ENCODE measurements at places on chromosomes 1 and 21. TPM values are rescaled to one million over a fixed set of nuclear protein-coding genes. Genes with fewer than 3 reads are reported as not detected.
A peak's percentile ranks its signal among the peaks of the same experiment; 100 is the strongest.

GRCh38 chr1:107740579-107740978 is 224.4 kb downstream of the VAV3 start:
- H3K4me3 ChIP-seq, result no peak overlapping the region
- H3K4me1 ChIP-seq, result peaks cover 4% of the 10 kb centered on the region
- no peaks in the 10 kb centered on the region for H3K27me3 ChIP-seq
- no peak for DNase-seq

DNA sequence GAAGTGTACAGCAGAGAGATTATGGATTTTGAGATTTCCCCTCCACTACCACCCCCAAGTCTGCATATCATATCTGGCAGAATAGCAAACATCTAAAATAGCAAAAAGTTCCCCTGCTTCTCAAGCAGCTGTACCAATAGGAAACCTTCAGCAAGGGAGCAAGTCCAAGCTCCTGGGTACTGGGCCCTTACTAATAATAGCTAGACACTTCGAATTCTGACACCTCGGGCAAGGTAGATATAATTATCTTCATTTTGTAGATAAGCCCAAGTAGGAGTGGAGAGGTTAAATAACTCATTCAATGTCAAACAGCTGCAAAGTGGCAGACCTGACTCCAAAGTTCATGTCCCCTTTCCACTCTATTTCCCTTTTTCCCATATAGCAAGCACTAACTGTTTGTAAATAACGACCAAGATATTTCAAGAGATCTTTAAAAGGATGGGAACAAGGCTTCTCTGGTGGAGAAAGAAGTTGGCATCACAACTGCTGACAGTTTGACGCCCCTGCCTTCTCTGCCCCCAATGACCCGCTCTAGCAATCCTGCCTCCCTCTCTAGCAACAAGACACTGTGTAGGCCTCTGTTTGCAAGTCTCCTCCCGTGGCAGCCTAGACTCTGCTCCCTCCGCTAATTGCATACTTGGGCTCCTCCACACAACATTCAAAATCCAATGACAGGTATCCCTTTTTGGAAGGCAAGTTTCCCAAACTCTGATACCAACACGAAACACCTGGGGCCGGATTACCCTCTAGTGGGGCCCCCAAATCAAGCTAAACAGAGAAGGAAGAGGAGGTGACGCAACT is 18.7 kb upstream of the ADAR start:
- no peak for DNase-seq
- H3K27me3 ChIP-seq, result no peaks in the 10 kb centered on the region
- peak overlapping the region; percentile 93 for H3K27ac ChIP-seq
- H3K4me1 ChIP-seq, result peaks cover 11% of the 10 kb centered on the region

The CD34 gene
- 50.7 TPM for total RNA-seq

The PKLR gene
- not detected for total RNA-seq

GRCh38 chr1:48439380-48439779 is 32.6 kb downstream of the SPATA6 start:
- no peaks in the 10 kb centered on the region for H3K36me3 ChIP-seq
- no peak for DNase-seq
- no peak overlapping the region for H3K27ac ChIP-seq
- H3K27me3 ChIP-seq, result no peaks in the 10 kb centered on the region

DNA sequence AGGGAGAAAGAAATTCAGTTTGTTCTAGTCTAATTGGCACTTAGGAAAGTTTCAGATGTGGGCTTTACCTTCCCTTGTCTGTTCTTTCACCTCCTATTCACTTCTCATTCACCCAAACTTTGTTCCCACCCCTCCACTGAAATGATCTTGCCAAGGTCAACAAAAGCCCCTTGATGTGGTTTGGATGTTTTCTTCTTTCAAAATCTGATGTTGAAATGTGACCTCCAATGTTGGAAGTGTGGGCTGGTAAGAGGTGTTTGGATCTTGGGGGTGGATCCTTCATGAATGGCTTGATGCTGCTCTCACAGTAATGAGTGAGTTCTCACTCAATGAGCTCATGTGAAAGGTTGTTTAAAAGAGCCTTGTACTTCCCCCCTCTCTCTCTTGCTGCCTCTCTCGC is 379.3 kb downstream of the HHIPL2 start:
- no peak for DNase-seq
- no peak overlapping the region for H3K27ac ChIP-seq
- H3K4me1 ChIP-seq, result no peaks in the 10 kb centered on the region
- H3K4me3 ChIP-seq, result no peak overlapping the region
- H3K36me3 ChIP-seq, result no peaks in the 10 kb centered on the region

The LORICRIN gene
- total RNA-seq, result not detected

The ARV1 gene
- total RNA-seq, result 19.9 TPM

- no peak overlapping the region for H3K4me3 ChIP-seq
- H3K27ac ChIP-seq, result no peak overlapping the region
- peaks cover 9% of the 10 kb centered on the region for H3K4me1 ChIP-seq
- no peaks in the 10 kb centered on the region for H3K36me3 ChIP-seq
- DNase-seq, result no peak
Measured at GRCh38 chr1:156652131-156652991, 10.4 kb downstream of the BCAN start.

DNA sequence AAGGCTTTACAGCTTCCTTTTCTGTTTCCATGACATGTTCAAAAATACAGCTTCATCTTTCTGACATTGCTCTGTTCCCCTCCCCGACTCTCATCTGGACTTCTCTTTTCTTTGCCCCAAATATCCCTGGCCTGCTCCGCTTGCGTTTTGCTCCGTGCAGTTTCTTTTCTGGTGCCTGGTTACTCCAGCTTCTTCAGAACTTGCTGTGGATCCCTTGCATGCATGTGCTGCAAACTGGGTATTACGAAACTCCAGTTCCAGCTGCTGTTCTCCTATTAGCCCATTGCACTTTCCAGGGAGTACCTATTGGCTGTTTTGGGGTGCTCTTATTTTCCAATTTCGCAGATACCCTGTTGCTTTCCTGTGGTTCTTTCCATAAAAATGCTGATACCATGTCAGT is 9.9 kb upstream of the NDC1 start:
- H3K27ac ChIP-seq, result no peak overlapping the region
- H3K4me3 ChIP-seq, result no peak overlapping the region
- no peak for DNase-seq
- H3K27me3 ChIP-seq, result no peaks in the 10 kb centered on the region
- no peaks in the 10 kb centered on the region for H3K4me1 ChIP-seq

- H3K27ac ChIP-seq, result no peak overlapping the region
- H3K4me1 ChIP-seq, result no peaks in the 10 kb centered on the region
- no peak for DNase-seq
- no peak overlapping the region for H3K4me3 ChIP-seq
Measured at GRCh38 chr1:227094249-227094966, 154.3 kb downstream of the COQ8A start.

The LAPTM5 gene
- 424 TPM for total RNA-seq

The GBP7 gene
- 0.32 TPM for total RNA-seq

The NBPF6 gene
- not detected for total RNA-seq

DNA sequence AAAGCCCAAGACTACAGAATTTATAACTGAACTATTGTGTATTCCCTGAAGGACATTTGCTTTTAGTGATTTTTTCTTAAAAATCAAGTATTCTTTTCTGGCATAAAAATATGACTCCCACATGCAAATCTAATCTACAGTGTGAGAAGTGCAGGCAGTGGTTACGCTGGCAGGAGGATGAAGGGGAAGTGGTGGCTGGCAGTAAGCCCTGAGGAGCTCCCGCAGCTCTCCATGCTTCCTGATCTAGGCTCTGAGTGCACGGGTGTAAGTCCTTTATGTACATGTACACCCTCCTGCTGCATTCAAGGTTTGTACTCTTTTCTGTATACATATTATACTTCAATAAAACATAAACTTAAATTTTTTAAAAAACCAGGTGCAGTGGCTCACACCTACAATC is 67.5 kb upstream of the PRDX6 start:
- H3K4me1 ChIP-seq, result peaks cover 7% of the 10 kb centered on the region
- H3K4me3 ChIP-seq, result no peak overlapping the region
- no peaks in the 10 kb centered on the region for H3K36me3 ChIP-seq
- DNase-seq, result peak; percentile 69
- no peak overlapping the region for H3K27ac ChIP-seq
- H3K27me3 ChIP-seq, result no peaks in the 10 kb centered on the region

- no peaks in the 10 kb centered on the region for H3K27me3 ChIP-seq
- H3K27ac ChIP-seq, result no peak overlapping the region
- H3K4me3 ChIP-seq, result no peak overlapping the region
- DNase-seq, result no peak
- H3K4me1 ChIP-seq, result no peaks in the 10 kb centered on the region
- H3K36me3 ChIP-seq, result no peaks in the 10 kb centered on the region
Measured at GRCh38 chr1:229378586-229379367, 35.9 kb upstream of the CCSAP start.
